ENCODE measurements at places on chromosomes 2 and 18.

DNA sequence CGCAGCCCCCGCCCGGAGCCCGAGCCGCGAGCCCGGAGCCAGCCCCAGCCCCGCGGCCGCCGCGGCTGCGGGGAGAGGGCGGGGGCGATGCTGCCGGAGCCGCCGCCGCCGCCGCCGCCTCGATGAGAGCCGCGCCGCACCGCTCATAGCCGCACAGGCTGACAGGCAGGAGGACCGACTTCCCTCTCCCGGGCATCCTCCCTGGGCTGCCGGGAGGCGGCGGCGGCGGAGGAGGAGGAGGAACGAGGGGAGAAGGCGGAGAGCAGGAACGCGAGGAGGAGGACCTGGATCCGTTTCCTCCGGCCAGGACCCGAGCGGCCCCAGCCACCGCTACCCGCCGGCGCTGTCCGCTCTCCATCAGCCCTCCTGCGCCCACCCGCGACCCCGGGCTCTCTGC, 370 bp downstream of the KLHL29 start:
- no peak for DNase-seq

GRCh38 chr2:143526498-143526897, 397.3 kb downstream of the ARHGAP15 start:
- no peak for DNase-seq

DNA sequence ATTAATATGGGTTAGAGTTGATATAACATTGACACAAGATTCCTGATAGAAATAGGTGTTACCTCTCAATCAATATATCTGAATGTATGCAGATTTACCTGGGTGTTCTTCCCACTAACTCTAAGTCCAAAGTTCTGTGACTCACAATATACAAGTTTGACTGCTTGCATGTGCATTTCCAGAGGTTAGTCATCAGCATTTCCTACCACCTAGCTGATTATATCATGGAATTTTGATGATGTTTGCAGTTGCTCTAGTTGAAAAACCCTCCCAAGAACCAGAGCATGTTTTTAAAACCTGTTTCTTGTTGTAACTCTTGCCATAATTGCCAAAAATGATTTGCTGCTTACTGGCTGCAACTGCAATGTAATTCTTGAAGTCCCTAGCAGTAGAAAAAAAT, 15.0 kb upstream of the DSG1 start:
- no peak for DNase-seq

DNA sequence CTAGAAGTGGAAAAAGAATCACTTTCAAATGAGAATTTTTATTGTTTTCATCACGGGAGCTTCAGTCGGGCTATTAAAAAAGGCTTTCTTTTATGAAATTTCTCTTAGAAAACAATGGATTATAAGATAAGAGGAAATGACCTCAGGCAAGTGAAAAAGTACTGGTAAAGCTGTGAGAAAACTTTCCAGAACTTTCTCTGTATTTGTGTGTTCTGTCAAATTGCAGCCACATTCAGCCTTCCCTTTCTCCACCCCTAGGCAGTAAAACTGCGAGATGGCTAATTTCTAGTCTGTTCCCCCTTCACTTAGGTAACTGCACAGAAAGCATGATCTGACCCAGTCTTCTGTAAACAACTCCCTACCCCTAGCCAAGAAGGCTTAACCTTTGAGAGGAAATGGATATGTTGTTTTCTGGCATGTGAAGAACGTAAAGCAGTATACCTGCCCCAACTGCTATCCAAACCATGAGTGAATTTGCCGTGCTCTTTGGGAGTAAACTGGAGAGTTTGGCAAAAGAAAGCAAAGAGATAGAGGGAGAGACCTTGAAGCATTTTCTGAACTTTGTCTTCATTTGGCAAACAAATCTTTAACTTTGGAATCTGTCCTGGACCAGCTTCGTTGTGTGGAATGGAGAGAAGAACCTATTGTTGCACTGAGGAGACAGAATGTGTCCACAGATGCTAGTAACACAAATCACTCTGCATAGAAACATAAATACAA, 105.4 kb downstream of the ETAA1 start:
- no peak for DNase-seq

DNA sequence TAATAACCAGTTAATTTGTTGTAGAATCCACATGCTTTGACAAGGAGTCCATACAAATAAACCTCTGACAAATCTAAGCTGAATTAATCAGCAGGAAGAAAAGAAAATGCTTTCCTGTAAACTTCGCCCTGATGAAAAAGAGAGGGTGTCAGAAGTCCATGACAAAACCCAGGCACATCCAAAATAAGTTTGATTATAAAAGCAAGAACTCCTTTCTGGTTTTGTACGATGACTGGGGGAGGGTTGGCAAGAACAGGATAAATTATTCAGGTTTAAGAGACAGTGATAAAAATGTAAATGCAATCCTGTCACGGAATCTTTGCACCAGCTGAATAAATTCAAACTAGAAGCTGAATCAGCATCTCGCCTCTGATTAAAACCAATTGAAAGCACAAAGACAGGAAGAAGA, 469.2 kb upstream of the TNP1 start:
- no peak for DNase-seq

GRCh38 chr2:239159476-239159911, 241.3 kb downstream of the HDAC4 start:
- no peak for DNase-seq

All from effector CD8-positive, alpha-beta T cell (primary cell).